ENCODE measurements at places on chromosomes 2 and 18. TPM values are rescaled to one million over a fixed set of nuclear protein-coding genes. Genes with fewer than 3 reads are reported as not detected.
A peak's percentile ranks its signal among the peaks of the same experiment; 100 is the strongest.

- H3K27ac ChIP-seq: no peak overlapping the region
- H3K4me3 ChIP-seq: no peak overlapping the region
- H3K27me3 ChIP-seq: no peaks in the 10 kb centered on the region
- peaks cover 21% of the 10 kb centered on the region for H3K36me3 ChIP-seq
Observed at GRCh38 chr2:101018934-101019333, 16.8 kb downstream of the RPL31 start.

DNA sequence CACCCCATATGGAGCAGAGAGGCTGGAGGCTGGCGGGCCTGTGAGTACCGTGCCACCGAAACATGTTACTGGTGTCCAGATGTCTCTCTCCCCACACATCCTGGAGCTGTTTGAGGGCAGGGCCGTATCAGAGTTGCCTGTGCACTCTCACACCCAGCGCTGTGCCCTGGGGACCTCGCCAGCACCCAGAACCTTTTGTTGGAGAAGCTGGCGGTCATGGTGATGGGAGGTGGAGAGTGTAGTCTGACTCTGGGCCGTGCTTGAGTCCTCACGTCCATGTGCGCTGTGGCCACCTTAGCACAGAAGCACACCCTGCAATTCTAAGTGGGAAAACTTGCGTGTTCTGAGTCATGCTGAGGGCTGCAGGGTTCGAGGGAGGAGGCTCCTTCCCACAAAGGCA is 259.2 kb downstream of the NDUFA10 start:
- no peak overlapping the region for H3K4me3 ChIP-seq
- H3K4me1 ChIP-seq: no peaks in the 10 kb centered on the region
- peaks cover 3% of the 10 kb centered on the region for H3K27me3 ChIP-seq
- no peak for DNase-seq
- no peak overlapping the region for H3K27ac ChIP-seq
- no peaks in the 10 kb centered on the region for H3K36me3 ChIP-seq

- H3K36me3 ChIP-seq: no peaks in the 10 kb centered on the region
- no peak overlapping the region for H3K27ac ChIP-seq
- DNase-seq: no peak
Observed at GRCh38 chr2:195590861-195591205, 66.2 kb upstream of the SLC39A10 start.

DNA sequence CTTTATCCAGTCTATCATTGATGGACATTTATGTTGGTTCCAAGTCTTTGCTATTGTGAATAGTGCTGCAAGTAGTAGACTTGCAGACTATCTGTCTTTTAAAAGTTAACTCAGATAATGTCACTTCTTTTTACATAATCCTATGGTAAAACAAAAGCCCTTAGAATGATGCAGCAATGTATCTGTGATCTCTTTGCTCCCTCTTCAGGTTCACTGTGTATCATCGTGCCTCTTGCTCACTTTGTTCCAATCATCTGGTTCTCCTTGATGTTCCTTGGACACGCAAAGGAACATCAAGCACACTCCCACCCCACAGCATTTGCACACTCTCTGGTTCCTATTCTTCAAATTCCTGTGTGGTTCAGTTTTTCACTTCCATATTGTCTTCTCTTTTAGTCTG is 472.5 kb upstream of the ZNF804A start:
- H3K4me3 ChIP-seq: no peak overlapping the region
- DNase-seq: no peak
- no peaks in the 10 kb centered on the region for H3K4me1 ChIP-seq

GRCh38 chr2:37665604-37666362 is 5.7 kb downstream of the CDC42EP3 start:
- no peaks in the 10 kb centered on the region for H3K27me3 ChIP-seq
- peaks cover 11% of the 10 kb centered on the region for H3K36me3 ChIP-seq
- H3K27ac ChIP-seq: no peak overlapping the region
- H3K4me3 ChIP-seq: no peak overlapping the region

- peaks cover 3% of the 10 kb centered on the region for H3K27me3 ChIP-seq
- no peak overlapping the region for H3K4me3 ChIP-seq
- no peaks in the 10 kb centered on the region for H3K36me3 ChIP-seq
- no peaks in the 10 kb centered on the region for H3K4me1 ChIP-seq
Observed at GRCh38 chr2:114156366-114157056, 266.6 kb downstream of the ACTR3 start.

- H3K4me3 ChIP-seq: no peak overlapping the region
- no peak overlapping the region for H3K27ac ChIP-seq
- no peaks in the 10 kb centered on the region for H3K36me3 ChIP-seq
- DNase-seq: no peak
- no peaks in the 10 kb centered on the region for H3K4me1 ChIP-seq
Observed at GRCh38 chr18:42730272-42730671, 385.2 kb downstream of the RIT2 start.

- peaks cover 3% of the 10 kb centered on the region for H3K27me3 ChIP-seq
- DNase-seq: no peak
- no peaks in the 10 kb centered on the region for H3K4me1 ChIP-seq
- H3K27ac ChIP-seq: no peak overlapping the region
Observed at GRCh38 chr2:40321822-40322221, 130.1 kb downstream of the SLC8A1 start.

DNA sequence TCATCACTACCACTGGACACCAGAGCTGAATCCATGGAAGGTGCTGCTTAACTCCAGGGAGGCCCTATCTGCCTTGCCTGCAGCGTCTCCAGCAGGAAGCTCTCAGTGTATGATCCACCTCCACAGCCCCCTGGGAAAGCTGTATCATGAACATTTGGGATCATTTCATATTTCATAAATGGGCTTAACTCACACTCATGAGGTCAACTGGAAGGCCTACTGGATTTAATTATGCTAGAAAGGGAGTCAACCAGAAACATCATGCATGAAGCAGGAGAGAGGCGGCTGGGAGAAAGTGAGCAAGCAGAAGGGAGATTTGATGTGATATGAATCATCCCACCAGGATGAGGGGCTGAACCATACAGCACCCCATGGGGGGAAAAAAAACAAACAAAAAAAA is 537.7 kb downstream of the TNS1 start:
- DNase-seq: no peak
- no peak overlapping the region for H3K4me3 ChIP-seq
- H3K27ac ChIP-seq: no peak overlapping the region
- H3K36me3 ChIP-seq: no peaks in the 10 kb centered on the region

DNA sequence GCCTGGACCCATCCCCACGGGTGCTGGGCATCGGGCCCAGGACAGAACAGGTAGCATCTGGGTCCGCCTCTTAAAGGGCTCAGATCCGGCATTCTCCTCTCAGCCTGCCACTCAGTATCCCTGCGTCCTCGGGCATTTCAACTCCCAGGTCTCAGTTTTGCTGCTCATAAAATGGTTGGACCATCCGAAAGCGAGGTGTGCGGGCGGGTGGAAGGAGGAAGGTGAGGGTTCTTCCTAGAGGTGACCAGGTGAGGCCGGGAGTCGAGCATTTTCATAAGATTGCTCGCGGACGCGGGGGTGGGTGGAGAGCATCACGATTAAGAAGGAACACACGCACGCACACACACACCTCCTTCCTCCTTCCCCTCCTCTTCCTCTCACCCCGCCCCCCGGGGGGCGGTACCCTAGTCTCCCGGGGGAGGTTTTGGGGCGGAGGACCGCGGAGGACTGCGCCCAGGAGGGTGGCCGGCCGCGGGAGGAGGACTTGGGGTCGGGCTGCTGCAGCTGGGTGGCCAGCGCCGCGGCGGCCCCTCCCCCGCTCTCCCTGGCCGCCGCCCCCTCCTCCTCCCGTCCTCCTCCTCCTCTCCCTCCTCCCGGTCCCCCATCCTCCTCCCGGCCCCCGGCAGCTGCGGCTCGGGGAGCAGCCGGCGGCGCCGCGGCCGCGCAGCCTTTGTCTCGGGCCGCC is 97.9 kb upstream of the GPR45 start:
- no peaks in the 10 kb centered on the region for H3K36me3 ChIP-seq
- H3K27me3 ChIP-seq: peaks cover 49% of the 10 kb centered on the region
- peaks cover 10% of the 10 kb centered on the region for H3K4me1 ChIP-seq
- peak; percentile 33 for DNase-seq

DNA sequence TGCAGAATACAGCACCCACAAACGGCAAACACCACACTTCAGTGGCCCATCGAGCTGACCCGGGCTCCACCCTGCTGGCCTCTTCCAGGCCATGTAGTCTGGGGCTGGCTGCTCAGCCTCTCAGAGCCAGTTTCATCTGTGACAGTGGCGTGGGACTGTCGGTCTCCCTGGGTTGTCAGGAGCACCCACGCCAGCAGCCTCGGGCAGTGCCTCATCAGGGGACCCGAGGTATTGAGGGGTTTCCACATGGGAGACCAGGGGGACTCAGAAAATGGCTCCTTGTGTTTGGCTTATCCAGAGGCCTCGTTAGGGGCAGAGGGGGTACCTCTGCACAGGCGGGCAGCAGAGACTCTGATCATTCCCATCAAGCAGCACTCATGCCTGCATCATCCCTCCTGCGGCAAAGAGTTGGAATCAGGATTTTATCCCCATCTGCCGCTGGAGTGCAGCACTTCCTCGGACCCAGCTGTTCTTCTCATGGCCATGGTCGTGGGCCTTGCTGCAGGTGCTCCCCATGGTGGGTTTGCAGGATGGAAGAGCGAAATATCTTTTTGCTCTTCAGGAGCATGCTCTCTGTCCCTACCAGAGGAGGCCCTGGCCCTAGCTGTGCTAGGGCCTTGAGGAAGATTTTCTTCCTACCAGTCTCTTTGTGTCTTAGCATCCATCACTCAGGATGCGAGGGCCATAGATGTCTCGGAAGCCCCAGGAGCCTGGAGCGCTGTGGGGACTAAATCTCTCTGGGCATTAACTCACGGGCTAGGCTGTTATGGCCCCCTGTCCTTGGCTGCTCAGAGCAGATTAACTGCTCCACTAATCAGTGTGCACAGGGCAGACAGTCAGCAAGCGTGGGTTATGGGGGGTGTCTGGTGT is 100.8 kb downstream of the CLIP4 start:
- no peaks in the 10 kb centered on the region for H3K36me3 ChIP-seq
- no peaks in the 10 kb centered on the region for H3K27me3 ChIP-seq
- DNase-seq: no peak
- no peak overlapping the region for H3K27ac ChIP-seq

GRCh38 chr18:6633310-6633709 is 96.2 kb upstream of the ARHGAP28 start:
- H3K36me3 ChIP-seq: peaks cover 2% of the 10 kb centered on the region
- DNase-seq: no peak
- H3K27ac ChIP-seq: no peak overlapping the region
- H3K4me1 ChIP-seq: no peaks in the 10 kb centered on the region
- H3K27me3 ChIP-seq: peaks cover 3% of the 10 kb centered on the region
- no peak overlapping the region for H3K4me3 ChIP-seq

GRCh38 chr2:178075006-178075326 is 2.4 kb upstream of the PDE11A start:
- H3K27ac ChIP-seq: no peak overlapping the region
- H3K36me3 ChIP-seq: no peaks in the 10 kb centered on the region
- no peak for DNase-seq
- H3K27me3 ChIP-seq: peaks cover 48% of the 10 kb centered on the region
- peaks cover 10% of the 10 kb centered on the region for H3K4me1 ChIP-seq

- no peak overlapping the region for H3K4me3 ChIP-seq
- peaks cover 7% of the 10 kb centered on the region for H3K4me1 ChIP-seq
- H3K36me3 ChIP-seq: no peaks in the 10 kb centered on the region
- no peak overlapping the region for H3K27ac ChIP-seq
- DNase-seq: no peak
Observed at GRCh38 chr2:174888646-174889271, 116.4 kb downstream of the CHN1 start.

- H3K27ac ChIP-seq: no peak overlapping the region
- H3K4me3 ChIP-seq: no peak overlapping the region
- H3K27me3 ChIP-seq: peaks cover 2% of the 10 kb centered on the region
- no peak for DNase-seq
Observed at GRCh38 chr18:36078751-36079529, 11.6 kb upstream of the RPRD1A start.

GRCh38 chr2:83234246-83234645 is 1224.8 kb downstream of the SUCLG1 start:
- no peak overlapping the region for H3K27ac ChIP-seq
- no peaks in the 10 kb centered on the region for H3K4me1 ChIP-seq
- no peaks in the 10 kb centered on the region for H3K27me3 ChIP-seq

DNA sequence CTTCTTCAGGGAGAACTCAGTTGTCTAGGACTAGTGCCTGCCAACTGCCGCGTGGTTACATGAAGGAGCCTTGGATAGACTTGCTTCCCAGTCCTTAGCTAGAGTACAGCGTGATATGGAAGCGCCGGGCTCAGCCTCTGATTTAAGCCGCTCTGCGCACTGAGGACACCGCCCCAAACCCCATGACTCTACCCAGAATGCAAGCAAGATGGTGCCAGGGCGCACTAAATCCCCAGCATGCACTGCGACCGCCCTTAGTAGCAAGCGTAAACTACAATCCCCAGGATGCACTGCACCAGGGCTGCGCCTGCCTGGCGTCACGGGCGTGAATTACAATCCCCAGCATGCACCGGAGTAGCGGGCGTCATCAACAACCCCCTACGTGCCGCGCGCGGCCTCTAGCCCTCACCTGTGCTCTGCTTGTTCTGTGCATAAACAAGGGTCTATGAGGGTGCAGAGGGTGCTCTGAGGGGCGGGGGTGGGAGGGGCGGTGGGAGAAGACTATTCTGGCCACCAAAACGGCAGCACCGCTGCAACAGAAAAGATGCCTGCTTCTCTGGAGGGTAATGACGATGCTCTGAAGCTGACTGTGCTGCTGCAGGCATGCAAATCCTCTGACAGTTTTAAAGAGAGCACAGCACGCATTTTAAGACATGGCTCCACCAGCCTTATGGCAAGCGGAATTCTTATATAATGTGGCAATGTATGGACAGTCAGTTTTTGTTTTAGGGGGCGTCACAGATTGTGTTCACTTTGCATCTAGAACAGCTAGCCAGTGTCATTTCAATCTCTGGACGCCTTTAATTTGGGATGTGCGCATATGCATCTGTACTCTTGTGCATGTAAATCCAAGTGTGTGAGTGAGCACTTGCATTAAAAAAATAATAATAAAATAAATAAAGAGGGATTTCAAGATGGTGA is 282.5 kb upstream of the MYT1L start:
- peak overlapping the region; percentile 76 for H3K4me3 ChIP-seq
- peaks cover 4% of the 10 kb centered on the region for H3K36me3 ChIP-seq
- peaks cover 8% of the 10 kb centered on the region for H3K4me1 ChIP-seq
- peak overlapping the region; percentile 79 for H3K27ac ChIP-seq

DNA sequence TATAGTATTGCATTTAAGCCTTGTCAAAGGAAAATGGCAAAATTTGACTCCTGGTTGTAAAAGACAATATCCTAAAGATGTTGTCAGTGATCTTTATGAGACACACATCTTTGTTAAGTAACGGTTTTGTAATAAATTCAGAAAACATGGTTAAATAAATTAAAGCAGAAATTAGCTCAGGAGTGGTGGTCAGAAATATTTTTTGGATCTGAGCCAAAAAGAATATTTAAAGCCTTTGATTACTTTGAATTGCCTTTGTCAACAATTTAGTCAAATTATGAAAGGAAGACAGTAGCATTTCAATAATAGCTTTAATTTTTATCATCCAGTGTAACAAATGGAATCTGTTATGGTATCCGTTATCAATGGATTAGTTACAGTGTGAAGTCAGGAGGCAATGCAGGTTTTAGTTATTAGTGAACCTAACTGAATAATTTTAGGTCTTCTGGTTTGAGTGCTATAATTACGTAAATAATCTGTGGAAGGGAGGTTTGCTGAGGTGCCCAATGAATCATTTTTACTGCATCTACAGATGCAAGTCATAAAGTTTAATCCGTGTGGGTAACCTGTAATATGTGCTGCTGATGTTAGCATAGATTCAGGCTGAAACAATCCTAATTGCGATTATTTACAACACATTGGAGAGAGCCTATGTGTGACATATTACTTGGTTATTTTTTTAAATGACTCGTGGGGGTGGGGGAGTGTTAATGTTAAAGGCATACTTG is 42.7 kb downstream of the SMAD4 start:
- no peak for DNase-seq
- no peak overlapping the region for H3K4me3 ChIP-seq
- H3K27me3 ChIP-seq: no peaks in the 10 kb centered on the region
- peaks cover 48% of the 10 kb centered on the region for H3K4me1 ChIP-seq
- peaks cover 52% of the 10 kb centered on the region for H3K36me3 ChIP-seq
- H3K27ac ChIP-seq: no peak overlapping the region

Gene REG1A
- total RNA-seq: not detected

Gene QPCT
- total RNA-seq: not detected

Gene ANTXR1
- total RNA-seq: 0.17 TPM

Gene C2orf81
- total RNA-seq: 3.4 TPM

Gene HOXD13
- total RNA-seq: not detected

Data from activated naive CD4-positive, alpha-beta T cell treated with anti-CD3 and anti-CD28 coated beads for 36 hours (primary cell).